ENCODE measurements at places on chromosomes 16 and 17.

GRCh38 chr16:31700200-31700529 lies 172.5 kb downstream of the AHSP start:
- no peak for DNase-seq

- DNase-seq = no peak
These were observed 6.1 kb downstream of the DRC3 start for GRCh38 chr17:17978481-17979424.

DNA sequence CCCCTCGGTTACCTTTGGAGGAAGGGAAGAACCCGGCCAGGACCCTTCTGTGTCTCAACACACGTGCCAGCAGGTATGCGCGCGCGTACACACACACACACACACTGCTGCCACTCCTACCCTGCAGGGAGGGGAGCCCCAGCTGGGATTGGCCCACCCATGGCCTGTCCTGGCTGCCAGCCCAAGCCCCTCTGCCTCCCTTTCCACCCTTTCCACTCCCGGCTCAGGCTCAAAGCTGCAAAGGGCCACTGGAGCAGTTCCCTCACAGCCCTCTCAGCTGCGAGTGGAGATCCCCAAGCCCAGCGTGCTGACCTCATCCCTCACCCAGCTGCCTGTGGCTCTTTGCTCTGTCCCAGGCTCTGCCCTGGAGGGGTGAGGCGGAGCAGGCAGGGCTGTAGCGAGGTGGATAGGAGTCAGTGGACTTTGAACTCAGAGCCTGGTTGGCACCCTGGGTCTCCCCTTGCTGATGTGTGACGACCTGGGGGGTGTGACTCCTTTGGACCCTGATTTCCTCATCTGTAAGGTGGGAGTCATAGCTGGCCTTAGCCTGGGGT lies 14.5 kb downstream of the KIF19 start:
- DNase-seq = no peak

- no peak for DNase-seq
These were observed 278.4 kb upstream of the FOXF1 start for GRCh38 chr16:86231996-86232350.

GRCh38 chr17:74215342-74215727 lies 2.0 kb downstream of the TTYH2 start:
- DNase-seq = no peak

GRCh38 chr17:37532756-37533155 lies 43.1 kb downstream of the DUSP14 start:
- no peak for DNase-seq

GRCh38 chr16:57150682-57151330 lies 35.0 kb downstream of the PSME3IP1 start:
- no peak for DNase-seq

DNA sequence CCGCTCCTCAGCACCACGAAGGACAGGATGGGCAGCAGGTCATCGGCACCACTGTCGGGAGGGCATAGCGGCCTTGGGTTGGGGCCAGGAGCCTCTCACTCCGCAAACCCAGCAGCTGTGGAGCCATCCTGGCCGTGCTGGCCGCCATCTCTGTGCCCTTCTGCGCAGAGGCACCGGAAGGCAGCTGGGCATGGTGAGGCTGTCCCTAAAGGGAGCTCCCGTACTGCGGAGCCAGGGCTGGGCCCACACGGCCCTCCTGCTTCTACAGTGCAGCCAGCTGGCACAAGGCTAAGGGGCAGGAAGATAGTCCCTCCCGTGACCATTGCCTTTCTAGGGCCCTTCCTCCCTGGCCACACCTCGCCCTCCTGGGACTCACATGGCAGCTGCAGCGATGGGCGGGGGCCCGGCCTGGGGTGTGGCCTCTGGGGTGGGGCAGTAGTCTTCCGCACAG lies 7.0 kb upstream of the SPATA2L start:
- DNase-seq = no peak

GRCh38 chr17:17915183-17915582 lies 57.0 kb downstream of the TOM1L2 start:
- no peak for DNase-seq

GRCh38 chr16:82834151-82834815 lies 207.5 kb downstream of the CDH13 start:
- no peak for DNase-seq

DNA sequence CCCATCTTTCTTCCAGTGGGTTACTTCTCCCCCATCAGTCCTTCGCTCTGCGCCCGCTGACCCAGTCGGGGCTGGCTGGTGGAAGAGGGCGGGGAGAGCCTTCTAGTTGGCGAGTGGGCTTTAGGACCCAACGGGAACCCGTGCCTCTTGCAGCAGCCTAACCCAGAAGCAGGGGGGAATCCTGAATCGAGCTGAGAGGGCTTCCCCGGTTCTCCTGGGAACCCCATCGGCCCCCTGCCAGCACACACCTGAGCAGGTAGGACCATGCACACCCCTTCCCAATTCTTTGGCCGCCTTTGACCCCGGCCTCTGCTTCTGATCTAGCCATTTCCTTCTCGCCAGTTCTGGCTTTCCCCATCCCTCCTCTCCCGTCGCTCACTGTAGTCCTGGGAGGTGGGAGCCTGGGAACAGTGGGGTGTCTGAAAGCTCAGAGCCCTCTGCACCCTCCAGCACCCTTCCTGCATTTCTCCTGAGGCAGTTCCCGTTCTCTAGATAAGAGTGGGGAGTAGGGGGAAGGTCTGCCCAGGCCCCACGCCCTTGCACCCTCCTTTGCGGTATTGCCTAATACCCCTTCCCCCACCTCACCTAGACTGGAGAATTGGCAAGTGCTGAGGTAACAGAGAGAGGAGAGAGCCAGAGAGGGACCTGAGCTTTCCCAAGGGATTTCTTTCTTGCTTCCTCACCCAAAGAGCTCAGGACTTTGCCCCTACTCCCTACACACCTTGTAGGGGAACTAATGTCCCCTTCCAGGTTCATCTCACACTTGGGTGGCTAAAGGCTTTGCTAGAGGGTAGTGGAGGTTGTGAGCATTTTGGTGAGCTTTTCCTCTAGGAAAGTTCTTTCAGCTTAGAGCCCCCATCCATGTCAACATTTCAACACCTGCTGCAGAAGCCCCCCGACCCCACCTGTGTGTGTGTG lies at the start of gene RARA:
RARA (plus strand) TSS at position 150 of the 918 bp plus-strand sequence. CDS start 22,039 bp downstream, outside the sequence.
- no peak for DNase-seq

- DNase-seq = no peak
These were observed 35.0 kb downstream of the NECAB2 start for GRCh38 chr16:84003038-84003437.

GRCh38 chr17:2025220-2025621 lies at the start of gene RTN4RL1:
RTN4RL1 (minus strand) TSS chr17:2025334; CDS start chr17:2024865, 469 bp downstream.
- DNase-seq = peak; percentile 56

- no peak for DNase-seq
These were observed 20.2 kb upstream of the GNG13 start for GRCh38 chr16:820748-821147.

DNA sequence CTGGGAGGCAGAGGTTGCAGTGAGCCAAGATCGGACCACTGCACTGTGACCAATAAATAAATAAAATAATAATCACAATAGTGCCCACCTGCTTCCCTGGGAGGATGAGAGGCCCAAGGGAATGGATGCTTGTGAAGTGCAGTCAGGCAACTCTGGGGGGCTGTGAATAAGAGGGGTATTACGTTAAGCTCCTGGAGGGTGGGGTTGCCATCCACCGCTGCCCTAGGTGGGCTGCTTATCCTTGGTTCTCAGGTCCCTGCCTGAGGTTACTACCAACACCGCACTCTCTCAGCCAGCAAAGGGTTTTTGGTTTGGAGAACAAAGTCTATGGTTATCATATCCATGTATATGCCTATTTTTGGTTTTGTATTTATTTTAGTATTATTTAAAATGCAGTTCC lies 48.6 kb upstream of the CBFA2T3 start:
- DNase-seq = no peak

- DNase-seq = no peak
These were observed 146.4 kb downstream of the SOCS1 start for GRCh38 chr16:11109566-11109965.

- DNase-seq = no peak
These were observed 4.0 kb upstream of the ADGRG3 start for GRCh38 chr16:57663917-57664661.

DNA sequence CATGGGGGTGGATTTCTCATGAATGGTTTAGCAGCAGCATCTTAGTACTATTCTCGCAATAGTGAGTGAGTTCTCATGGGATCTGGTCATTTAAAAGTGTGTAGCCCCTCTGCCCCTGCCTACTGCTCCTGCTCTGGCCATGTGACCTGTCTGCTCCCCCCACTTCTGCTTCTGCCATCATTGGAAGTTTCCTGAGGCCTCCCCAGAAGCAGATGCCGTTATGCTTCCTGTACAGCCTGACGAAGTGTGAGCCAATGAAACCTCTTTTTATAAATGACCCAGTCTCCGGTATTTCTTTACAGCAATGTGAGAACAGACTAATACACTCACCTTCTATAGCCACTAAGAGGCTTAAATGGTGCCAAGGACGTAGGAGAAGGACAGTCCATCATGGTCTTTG lies 51.5 kb downstream of the NOL11 start:
- no peak for DNase-seq

DNA sequence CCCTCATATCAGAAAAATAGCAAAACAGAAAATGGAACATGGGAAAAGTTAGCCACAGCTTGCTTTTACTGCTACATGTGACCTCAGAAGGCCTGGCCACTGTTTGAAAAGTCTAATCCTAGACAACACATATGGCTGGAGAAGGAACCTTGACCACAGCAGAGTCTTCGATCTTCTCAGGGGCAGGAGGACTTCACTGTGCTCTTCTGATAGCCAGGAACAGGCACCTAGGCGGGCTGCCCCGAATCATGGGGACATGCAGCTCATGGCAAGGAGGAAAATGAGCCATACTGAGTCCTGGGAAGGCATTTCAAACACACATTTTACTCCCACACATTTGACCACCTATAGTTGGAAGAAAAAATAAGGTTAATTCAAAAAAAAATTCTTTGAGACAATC lies 31.1 kb upstream of the ADORA2B start:
- no peak for DNase-seq

GRCh38 chr16:56950881-56951771 lies 10.6 kb upstream of the CETP start:
- DNase-seq = peak; percentile 27

DNA sequence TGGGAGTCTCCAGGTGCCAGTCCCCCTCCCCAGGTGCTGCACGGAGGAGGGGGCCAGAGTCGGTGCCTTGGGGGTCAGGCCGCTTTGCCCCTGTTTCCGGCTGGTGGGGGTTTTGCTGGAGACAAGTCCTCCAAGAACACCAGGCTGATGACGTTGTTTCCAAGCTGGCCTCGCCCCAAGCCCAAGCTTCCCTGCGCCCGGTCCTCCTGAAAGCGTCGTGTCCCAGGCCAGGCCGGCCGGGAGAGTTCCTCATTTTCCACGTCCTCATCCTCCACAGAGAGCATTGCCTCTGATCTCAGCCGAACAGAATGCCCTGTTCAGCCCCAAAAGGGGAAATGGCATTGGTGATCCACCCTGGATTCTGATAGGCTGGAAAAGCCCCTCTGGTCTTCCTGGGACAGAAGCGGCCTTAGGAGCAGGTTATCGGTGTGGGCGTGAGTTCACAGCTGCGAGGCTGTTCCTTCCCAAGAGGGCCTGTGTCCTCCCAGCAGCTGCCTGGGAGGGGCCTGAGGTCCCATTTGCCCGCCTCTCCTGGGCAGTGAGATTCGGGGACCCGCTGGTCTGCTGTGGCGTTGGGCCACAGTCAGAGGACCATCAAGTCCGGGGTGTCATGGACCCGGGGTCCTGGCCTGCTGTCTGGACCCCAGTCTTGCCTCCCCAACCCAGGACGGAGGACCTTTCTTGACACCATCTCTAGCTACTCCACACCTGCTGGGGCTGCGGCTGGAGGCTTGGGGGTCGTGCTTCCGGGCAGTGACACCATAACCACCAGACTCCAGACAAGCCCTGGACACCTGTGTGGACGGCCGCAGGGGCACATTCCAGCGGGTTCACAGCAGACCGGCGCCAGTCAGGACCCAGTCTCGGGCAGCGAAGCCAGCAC lies 7.1 kb downstream of the SOX8 start:
- DNase-seq = no peak

- no peak for DNase-seq
These were observed 13.0 kb downstream of the NOL11 start for GRCh38 chr17:67730731-67731130.

DNA sequence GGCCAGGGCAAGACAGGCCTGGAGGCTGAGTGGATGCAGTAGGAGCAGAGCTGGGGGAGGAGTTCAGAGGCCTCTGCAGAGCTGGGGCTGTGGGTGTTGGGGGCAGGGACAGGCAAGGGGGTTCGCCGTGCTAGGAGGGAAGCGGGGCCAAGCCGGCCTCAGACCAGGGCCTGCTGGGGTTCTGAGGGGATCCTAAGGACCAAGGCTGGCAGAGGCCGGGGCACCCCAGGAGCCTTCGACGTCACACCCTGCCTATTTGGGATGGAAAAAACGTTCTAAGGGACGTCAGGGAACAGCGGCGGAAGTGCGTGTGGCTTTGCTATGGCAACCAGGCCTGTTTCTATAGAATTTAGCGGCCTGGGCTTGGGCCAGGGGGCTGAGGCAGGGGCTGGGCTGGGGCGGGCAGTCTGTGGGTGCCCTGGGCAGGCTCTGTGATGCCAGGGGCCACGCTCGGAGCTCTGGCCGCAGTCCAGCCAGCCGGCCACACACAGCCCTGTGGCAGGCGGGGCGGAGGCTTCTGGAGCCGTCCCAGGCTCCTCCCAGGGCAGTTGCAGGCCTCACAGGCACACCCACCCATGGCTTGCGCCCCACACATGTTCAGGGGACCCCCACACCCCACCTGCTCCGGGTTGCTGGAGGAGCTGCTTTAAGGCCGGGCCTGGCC lies 3.7 kb downstream of the TRAF7 start:
- DNase-seq = no peak

DNA sequence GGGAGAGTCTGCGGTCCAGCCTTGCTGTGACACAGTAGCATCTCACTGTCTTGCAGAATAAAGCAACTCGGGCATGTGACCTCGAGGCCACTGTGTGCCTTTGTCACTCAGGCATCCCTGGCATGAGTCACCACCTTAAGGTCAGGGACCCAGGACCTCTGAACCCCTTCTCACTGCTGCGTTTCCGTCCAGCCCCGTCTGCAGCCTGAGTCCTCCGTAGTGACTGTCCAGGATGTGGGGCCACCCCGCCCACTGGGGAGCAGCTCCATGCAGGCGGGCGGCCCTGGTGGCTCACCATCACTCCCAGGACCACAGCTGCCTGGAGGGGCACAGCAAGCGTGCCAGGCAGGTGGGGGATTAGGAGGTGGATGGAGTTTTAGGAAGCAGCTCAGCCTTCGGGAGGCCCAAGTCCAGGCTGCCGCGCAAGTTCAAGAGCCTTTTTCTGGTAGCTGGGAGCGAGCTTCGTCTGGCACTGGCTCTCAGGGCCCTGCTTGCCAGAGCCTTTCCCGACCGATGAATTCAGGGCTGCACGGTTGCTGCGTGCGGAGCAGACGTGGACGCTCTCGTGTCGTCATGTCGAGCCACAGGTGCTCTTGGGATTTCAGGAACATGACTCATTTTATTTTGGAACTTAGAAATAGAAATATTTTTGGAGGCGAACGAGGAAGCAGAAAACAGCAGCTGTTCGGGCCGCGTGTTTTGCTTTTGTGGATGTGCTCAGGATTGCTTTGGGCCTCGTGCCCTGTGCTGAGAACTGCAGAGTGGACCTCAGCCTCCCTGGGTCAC lies 16.8 kb downstream of the KCTD5 start:
- DNase-seq = no peak
